ENCODE measurements at places on chromosomes 11 and 22.

DNA sequence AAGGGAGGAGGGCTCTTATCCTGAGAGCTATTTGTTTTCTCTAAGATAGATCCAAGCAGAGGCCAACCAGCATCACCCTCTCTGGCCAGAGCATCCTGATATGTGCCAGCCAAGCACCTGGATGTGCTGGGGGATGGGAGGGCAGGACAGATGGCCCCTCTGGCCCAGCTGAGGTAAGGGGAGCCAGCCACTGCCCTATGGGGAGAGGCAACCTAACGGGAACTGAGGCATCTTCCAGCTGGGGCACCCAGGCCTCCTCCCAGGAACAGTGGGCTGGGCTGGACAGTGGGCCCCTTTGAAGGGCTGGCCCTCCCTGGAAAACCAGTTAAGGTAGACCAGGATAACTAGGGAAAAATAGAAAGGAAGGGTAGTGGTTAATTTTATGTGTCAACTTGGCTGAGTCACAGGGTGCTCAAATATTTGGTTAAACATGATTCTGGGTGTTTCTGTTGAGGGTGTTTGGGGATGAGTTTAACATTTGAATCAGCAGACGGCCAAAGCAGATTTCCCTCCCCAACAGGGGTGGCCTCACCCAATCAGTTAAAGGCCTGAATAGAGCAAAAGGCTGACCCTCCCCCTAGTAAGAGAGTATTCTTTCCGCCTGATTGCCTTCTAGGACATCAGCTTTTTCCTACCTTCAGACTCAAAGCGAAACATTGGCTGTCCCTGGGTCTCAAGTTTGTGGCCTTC lies 595.1 kb downstream of the BUD13 start:
- no peak for DNase-seq

- DNase-seq = no peak
Observed at GRCh38 chr11:110409174-110409573, 20.6 kb upstream of the FDX1 start.

GRCh38 chr11:34585735-34586487 lies 35.0 kb upstream of the EHF start:
- no peak for DNase-seq

- DNase-seq = no peak
Observed at GRCh38 chr22:37171662-37172061, 16.4 kb downstream of the C1QTNF6 start.

Measured in mesenteric fat pad (tissue), 1 donor.